ENCODE measurements at places on chromosomes 16 and 17.
A peak's percentile ranks its signal among the peaks of the same experiment; 100 is the strongest.

DNA sequence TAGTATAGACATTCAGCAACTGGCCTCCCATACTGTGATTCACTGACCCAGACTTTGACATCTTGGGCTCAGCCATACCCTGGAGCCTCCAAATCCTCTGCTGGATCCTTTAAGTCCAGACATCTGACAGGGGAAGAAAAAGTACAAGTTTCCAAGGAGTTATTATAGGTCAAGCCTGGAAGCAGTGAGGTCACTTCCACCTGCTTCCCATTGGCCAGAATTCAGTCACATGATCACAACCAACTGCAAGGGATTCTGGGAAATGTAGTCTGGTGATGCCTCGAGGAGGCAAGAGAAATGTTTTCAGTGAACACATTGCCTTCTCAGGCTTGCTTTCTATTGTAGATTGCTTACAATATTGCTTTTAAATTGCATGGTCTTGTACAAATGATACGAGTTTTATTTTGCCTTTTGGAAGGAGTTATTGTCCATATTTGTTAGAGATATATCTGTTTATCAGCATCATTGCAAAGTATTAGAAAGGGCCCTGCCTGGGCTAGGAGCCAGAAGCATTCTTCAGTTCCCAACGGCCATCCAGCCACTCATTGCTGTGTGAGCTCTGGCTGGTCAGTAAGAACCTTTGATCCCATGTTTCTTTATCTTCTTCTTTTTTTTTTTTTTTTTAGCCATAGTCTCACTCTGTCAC is 696.9 kb downstream of the WWOX start:
- DNase-seq = no peak

DNA sequence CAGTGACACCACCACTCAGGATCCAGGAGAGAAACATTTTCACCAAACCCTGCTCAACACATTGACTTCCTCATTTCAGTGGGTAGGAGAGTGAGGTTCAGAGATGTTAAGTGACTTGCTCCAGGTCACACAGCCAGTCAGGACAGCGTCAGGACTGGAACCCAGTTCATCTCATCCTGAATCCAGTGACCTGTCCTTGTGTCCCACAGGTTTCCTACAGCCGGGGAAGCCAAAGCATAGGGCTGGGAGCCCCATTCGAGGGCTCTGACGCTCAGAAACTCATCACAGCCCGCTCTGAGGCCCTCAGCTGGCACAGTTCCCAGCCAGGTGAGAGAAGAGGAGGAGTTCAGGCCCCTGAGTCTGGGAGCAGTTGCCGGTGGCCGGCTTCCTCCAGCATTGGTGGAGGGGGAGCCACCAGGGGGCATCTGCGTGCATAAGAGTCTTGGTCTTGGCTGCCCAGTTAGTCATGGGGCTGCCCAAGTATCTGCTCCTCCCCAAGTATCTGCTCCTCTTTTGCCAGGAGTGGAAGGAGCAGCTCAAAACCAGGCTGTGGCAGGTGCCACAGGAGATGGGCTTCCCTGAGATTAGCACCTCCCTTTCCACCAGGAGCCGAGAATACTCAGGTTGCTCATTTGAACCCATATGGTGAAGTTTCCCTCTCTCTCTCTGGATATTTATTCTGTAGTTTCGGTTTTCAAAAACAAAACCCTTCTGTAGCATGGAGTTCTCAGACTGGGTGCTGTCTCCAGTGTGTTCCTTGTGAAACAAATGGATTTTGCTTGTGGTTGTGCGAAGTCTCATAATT is 56.0 kb downstream of the TNFRSF13B start:
- peak; percentile 35 for DNase-seq

DNA sequence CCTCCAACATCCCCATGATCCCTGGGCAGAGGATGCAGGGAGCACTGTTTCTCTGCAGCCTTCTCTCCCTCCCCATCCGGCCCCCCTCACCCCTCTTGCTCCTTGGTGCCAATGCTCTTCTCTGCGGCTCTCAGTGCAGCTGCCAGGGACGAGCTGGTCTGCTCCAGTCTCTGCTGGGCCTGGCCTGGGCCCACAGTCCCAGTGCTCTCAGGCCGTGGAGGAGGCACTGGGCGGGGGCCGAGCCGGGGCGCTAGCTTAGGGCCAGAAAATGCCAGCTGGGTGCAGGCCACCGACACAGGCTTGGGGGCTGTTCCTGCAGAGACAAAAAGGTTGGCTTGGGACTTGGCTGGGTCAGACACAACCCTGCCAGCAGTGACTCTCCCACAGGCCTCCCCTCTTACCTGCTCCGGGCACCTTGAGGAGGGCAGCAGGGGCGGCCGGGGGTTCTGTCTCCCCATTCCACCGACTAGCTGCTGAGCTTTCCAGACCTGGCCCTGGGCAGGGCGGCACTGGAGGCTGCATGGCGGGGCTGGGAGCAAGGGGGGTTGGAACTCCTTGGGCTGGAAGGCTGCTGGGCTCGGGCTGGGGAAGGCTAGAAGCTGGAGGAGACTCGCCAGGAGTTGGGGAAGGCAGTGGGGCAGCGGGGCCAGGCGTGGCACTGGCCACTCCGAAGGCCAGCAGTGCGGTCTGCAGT is 13.8 kb downstream of the CASKIN2 start:
- DNase-seq = no peak

GRCh38 chr17:76994237-76994637 is 126.0 kb downstream of the MGAT5B start:
- no peak for DNase-seq

DNA sequence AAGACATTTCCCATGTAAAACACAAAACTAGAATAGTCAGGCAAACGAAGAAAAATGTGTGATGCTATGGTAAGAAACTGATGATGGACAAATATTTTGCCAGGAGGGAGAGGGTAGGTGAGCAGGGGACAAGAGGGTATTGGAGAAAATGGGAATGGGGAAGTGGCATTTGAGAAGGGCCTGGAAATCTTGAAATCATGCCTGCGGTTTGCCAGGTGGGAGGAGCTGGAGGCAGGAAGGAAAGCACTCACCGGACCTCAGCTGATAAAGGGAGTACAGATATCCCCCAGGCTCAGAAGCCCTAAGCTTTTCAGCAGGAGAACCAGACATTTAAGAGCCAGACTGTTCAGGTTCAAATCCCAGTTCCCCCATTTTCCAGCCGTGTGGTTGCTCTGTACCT is 103.6 kb downstream of the GSG1L start:
- DNase-seq = no peak

All from foreskin fibroblast (primary cell).